Esophagus squamous epithelium (tissue), 5 donors: ENCODE measurements at places on chromosomes 11 and 22.

GRCh38 chr11:133162227-133162626 lies 370.1 kb downstream of the OPCML start:
- DNase-seq: no peak

DNA sequence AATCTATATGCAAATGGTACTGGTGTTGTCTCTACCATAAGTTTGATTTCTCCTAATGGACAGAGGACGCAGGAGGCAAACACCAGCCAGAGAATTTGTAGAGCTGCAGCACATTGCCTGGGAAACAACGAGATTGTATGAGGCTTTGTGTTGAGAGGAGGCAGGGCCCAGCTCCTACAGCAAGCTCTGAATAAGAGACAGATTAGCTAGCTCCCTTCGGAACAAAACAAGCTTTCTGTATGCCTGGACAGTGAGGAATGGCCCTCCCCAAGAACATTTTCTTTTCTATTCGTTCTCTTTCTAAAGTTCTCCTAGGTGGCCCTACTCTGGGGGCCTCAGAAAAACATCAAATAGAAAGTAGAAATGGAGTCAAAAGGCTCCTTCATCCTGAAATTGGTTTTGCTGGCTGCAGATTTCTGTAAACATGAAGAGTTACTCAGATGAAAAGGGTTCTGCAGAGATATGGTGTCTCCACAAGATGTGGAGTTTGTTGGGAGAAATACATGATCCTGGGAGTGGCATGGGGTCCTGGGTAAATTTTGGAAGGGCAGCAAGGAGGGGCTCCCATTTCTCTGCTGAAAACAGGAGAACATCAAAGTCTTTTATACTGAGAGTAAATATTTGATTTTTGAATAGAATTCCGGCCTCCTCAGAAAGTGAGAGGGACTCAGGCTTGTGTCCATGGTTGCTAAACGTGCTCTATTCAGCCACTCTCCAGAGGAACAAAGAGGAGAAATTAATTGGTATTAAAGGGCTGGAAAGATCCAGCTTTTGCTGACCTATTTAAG lies 6.8 kb upstream of the HEPACAM start:
- no peak for DNase-seq

DNA sequence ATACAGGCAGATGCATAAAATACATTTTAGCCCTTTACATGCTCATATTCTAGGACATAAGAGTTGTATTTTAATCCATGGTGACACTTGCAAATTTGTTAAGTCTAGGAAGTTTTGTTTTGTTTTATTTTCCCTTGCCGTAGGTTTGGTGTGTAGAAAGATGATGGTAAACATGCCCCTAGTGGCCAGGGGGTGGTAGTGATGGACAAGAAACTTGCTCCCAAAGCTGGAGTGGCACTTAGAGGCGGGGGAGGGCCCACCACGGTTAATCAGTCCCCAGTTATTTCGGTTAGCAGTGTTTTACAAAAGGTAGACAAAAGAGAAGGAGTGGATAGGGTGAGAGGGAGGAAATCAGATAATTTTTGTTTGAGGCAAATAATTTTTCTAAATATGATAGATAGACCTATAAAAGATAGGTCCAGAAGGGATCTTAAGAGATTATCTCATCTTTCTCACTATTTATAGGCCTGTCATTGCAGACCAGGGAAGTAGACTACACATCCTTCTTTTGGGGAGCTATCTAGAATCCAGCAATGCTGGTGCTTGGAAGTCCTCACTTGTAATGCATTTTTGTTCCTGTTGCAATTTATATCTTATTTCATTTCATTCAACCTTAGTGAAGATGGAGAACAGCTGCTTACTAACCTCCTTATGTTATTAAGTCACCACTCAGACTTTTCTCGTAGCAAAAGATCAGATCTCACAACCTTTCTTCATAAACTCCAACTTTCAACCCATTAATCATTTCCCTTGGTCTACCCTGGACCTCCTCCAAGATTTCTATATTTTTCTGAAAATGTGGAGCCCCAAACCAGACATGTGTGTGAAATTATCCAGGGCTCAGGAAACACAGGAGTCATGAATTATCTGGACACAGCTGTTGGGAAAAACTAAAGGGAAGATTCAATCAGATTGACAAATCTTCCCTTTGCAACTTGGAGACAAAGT lies 5.9 kb upstream of the BDNF start:
- DNase-seq: no peak

DNA sequence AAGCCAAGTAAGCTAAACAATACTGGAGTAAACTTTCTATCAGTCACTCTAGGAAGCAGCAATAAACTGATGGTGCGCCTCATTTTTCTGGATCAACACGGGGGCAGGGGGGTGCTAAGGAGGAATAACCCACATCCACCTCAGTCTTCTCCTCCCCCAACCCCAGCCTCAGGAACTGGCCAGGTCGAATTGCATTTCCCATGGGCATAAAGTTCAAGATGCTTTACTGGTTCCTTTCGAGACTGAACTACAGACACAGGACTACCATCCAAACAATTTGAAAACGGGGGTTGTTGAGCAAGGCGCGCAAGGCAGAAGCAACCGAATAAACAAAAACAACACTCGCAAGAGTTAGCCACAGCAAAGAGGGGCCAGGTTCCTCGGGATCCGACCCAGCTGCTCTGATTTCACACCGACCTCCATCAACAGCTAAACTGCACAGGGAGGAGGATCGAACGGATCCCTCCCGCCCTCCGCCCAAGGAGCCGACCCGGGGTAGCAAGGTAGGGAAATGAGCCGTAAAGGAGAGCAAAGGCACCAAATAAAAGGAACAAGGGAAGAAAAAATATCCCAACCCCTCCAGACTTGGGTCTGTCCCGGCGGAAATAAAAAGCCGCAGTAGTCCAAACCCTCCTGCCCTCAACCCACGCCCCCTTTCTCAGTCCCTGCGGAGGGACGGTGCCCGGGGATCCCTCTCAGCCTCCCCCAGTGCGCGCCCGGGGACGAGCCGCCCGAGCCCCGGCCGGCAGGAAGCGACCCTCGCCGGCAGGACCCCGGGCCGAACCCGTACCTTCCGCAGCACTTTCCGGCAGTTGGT lies 801 bp downstream of the SESN3 start:
- DNase-seq: no peak

- DNase-seq: no peak
Measured at GRCh38 chr11:134460881-134461280, 48.8 kb upstream of the B3GAT1 start.

DNA sequence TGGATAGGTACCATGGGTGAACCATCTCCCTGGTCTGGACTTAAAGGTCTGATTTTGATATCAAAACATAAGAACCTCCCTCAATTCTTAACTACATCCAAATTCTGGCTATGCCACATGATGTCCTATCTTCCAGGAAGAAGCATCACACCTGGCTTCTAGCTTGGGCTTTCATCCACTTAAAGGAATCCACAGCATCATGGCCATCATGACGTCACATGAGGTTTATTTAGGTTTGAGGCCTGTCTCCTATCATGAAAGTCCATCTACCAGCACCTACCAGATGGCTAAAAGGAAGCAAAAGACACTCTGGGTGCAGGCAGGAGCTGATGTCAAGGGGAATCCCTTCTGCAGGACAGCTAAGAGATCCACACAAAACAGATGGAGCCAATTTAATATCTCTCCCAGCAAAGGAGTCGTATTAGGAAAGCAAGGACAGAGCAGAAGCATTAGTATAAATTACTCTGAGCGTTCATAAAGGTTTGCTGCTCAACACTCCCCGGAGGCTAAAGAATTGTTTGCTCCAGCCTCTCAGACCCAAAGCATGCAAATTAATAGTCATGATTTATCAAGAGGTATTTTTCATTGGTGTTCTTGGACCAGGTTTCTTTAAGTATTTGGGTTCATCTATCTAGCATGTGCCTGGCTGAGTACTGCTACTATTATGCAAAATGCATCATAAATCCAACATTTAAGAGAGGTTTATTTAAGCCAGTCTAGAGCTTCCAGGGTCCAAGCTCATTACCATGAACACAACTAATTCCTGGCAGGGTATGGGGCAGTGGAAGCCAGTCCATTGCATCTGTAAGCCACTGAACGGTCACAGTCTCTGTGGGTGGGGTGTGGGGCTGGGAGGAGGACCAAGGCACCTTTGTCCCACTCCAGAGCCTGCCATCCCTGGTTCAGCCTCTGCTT lies 47.2 kb downstream of the GALNT18 start:
- no peak for DNase-seq

GRCh38 chr11:69775163-69775755 lies at the start of gene FGF4:
Gene FGF4 (minus strand): TSS chr11:69775341. CDS start chr11:69775084, 257 bp downstream.
- no peak for DNase-seq

GRCh38 chr11:93285430-93285829 lies 45.1 kb upstream of the DEUP1 start:
- DNase-seq: no peak

DNA sequence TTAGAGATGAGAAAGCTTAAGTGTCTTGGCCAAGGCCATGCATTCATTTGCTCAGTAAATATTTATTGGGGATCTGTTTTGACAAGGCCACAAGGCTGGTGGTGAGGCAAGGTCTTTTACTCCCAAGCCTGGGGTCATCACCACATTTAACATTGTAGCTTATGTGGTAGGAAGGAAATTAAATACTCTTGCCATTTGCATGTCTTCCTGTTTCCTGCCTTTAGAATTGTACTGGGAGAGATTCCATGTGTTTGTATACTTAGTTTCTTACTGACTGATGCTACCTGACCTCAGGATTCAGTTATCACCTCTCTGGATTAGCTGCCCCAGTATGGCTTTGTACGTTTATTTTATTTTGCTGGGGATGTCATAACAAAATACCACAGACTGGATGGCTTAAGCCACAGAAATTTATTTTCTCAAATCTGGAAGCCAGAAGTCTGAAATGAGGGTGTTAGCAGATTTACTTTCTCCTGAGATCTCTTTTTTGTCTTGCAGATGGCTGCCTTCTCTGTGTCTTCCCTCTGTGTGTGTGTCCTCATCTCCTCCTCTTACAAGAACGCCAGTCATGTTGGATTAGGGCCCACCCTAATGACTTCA lies 44.8 kb downstream of the SPECC1L start:
- DNase-seq: no peak

GRCh38 chr11:110522471-110522870 lies 92.7 kb downstream of the FDX1 start:
- no peak for DNase-seq

- no peak for DNase-seq
Measured at GRCh38 chr11:124829986-124830385, 29.8 kb upstream of the MSANTD2 start.

- no peak for DNase-seq
Measured at GRCh38 chr11:21658654-21659193, 534.2 kb upstream of the ANO5 start.

DNA sequence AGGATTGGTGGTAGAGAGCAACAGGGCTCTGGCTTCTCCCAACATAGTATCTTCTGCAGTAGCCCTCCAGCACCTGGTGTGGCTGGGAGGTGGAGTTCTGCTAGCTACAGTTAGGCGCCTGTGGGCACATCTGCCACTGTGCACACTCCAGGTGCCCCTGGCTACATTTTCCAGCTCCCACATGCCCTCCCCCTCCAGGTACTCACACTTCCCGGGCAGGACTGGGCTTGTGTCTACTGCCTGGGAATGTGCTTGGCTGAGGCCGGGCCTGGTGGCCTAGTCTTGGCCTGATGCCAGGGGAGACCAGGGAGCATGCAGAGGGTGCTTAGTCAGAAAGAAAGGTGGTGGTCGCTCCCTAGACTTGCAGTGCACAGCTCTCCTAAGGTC lies 15.8 kb downstream of the PHLDB1 start:
- no peak for DNase-seq

DNA sequence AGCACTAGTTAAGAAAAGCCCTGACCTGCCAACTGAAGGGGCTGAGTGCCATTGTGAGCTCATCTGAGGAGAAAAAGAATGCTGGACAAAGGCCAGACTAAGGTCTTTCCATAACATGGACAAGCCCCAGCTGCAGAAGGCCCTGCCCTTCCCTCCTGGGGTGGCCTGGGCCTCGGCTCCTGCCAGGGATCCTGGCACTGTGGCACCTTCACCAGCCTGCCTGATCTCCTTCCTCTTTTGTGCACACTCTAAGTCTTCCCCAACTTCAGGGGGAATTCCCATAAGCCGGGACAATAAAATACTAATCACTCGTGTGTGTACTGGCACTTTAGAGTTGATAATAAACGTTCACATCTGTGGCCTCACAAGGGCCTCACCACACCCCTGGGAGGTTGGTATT lies 9.9 kb downstream of the TMPRSS13 start:
- no peak for DNase-seq

GRCh38 chr22:25139062-25139461 lies 60.6 kb upstream of the CRYBB3 start:
- no peak for DNase-seq

GRCh38 chr11:396511-396947 lies 2.5 kb downstream of the PKP3 start:
- DNase-seq: no peak

- DNase-seq: no peak
Measured at GRCh38 chr11:24623121-24623520, 126.3 kb downstream of the LUZP2 start.

- no peak for DNase-seq
Measured at GRCh38 chr22:22342697-22343580, 98.4 kb downstream of the VPREB1 start.

DNA sequence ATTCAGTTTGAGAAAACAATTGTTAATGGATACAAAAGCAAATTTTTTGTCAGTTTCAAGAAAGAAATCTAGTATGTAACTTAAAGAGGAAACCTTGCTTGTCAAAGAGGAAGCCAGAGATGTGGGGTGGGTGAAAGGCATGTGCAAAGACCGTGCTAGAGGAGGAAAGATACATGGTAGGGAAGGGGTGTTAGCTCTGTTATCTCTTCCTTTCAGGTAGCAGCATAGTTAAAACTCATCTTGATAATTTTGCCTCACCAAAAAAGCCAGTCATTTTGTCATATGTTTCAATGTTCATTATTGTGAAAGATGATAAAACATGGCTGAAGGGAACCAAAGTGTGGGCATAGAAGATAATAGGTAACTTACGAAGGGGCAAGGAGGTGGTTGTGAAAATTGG lies 2.6 kb upstream of the MS4A2 start:
- no peak for DNase-seq

DNA sequence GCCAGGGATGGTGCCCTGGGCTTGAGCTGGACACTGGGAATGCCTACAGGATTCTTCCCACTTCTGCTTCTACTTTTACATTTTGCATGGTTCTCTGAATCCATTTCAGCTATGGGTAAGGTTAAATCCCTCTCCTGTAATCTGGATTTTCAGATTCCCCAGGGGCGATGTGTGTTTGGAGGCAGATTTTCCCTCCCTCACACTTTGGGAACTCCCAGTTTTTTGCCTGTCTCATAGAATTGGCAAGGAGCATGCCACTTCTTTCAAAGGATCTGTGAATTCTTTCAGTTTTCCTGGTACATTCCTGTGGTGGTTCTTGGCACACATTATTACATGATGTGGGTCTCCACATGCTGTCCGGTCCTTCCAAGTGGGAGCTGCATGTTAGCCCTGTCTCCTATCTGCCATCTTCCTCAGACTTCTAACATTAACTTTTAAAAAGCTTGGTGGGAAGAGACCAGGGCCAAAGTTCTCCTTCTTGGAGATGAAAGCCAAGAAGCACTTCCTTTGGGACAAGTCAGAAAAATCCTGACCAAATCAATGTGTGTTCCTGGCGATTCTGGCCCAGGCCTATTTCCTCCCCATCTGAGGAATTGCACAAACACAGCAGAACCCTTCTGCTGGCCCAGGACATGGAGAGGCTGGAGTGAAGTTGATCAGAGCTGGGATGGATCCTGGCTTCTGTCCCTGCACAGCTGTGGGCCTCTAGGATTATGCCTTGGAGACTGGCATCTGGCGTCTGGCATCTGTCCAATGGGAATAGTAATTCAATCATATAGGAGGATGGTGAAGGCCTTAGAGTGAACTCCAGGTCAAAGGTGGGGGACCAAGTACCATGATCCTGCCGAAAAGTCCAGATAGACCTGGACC lies 5.4 kb upstream of the APOL2 start:
- DNase-seq: no peak
